Myocyte (in vitro differentiated cells): ENCODE measurements at places on chromosomes 3 and 15. TPM values are rescaled to one million over a fixed set of nuclear protein-coding genes. Genes with fewer than 3 reads are reported as not detected.

Gene SERPINI2
- not detected in 2 replicates for total RNA-seq

- no peak for DNase-seq
Measured at GRCh38 chr15:63971427-63971805, 74.9 kb downstream of the DAPK2 start.

- peak; percentile 22 for DNase-seq
Measured at GRCh38 chr15:87939848-87940457, 316.6 kb downstream of the NTRK3 start.

Gene CHRM5
- total RNA-seq = 0.05 TPM in 1 of 2 replicates, not detected in the other

- DNase-seq = no peak
Measured at GRCh38 chr3:156418428-156418827, 136.5 kb downstream of the SSR3 start.

GRCh38 chr15:92499731-92500530, 106.2 kb downstream of the ST8SIA2 start:
- DNase-seq = no peak

Gene MUC20
- total RNA-seq = 0.10 and 0.96 TPM in 2 replicates

DNA sequence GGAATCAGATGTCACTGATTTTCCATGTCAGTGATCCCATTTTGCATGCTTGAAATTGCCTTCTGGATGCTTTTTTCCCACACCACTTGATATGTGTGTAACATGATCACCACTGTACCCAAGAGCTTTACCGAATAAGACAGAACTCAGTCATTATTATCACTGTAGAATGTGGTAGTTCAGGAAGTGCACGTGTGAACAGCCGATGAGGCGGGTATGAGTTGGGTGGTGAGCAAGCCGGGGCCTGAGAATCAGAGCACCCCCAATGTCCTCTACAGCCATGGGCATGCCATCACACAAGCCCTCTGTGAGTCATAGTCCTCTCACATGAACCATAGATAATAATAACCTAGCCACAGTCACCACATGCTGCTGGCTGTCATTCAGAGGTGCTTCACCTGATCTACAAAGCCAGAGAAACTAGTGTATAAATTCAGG, 470.8 kb downstream of the SOX2 start:
- DNase-seq = peak; percentile 75

Gene SST
- not detected in 2 replicates for total RNA-seq

GRCh38 chr3:150079029-150079739, 108.5 kb upstream of the PFN2 start:
- DNase-seq = peak; percentile 87

DNA sequence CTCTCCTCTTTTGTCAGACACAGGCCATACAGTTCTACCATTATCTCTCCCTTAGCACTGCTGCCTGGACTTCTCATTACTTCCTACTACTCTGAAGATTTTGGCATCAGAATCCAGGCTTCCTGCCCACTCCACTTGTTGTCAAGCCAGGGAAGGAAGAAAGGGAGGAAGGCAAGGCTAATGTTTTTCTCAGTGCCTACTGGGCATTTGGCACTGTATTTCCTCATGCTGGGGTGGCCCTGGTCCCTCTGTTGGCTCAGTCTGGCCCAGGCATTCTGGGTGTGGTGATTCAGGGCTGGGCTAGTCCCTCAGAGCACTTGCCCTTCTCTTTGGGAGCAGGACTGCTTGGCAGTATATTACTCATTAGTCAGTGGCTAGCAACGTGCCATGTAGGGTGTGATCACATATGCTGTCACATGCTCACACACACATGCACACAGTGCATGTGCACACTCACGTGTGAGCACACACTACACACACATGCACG, 52.9 kb downstream of the BSN start:
- peak; percentile 20 for DNase-seq

Gene LMOD3
- total RNA-seq = 71.3 and 168 TPM in 2 replicates

DNA sequence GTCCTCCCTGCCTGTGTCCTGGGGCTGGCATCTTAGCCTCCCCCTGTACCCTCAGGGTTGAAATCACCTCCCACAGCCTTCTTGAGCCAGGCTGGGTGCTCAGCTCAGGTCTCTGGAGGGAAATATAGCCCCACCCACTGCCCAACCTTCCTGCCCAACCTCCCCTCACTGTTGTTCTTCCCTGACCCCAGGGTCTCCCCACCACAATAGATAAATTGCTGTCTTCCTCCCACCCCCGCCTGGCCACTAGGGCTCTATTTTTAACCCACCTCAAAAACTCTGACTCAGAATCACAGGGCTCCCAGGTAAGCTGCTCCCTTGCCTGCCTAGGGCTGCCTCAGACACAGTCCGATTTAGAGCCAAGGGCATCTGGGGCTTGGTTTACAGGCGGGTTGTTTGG, 15.0 kb downstream of the HCN4 start:
- no peak for DNase-seq

GRCh38 chr3:60703956-60704736, 547.1 kb downstream of the FHIT start:
- DNase-seq = no peak

Gene DLEC1
- total RNA-seq = not detected in 2 replicates

Gene CD86
- not detected in 2 replicates for total RNA-seq

Gene ALPK3
- total RNA-seq = 172 and 190 TPM in 2 replicates

DNA sequence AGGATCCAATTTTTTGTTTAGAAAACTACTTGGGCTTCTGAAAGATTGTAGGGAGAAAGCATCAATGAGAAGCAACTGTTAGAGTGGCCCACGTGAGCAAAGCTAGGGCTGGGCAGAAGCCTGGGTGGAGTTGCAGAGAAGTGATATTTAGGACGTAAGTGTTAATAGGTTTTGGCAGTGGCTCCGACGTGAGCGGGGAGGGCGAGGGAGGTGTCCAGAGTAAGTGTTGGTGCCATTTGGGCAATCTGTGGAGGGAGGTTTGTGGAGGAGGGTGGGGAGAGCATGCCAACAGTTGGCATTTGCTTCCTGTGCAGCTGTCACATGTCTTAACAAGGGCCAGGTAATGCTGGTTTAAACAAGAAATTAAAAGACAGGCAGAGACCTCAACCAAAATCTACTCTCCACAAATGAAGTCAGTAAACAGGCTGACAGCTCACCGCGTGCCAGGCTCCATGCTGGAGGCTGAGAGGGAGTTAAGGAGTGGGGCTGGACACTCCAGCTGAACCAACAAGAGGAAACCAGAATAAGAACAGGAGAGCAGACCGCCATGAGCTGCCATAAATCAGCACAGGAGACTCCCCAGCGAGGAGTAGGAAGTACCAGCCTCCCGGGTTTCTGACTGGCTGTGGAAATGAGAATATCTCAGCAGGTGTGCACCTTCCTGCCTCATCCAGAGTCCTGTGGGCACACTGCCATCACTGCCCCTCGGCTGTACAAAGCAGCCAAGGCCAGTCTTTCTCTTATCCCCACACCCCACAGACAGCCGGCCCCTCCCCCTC, 232.6 kb downstream of the ABHD5 start:
- DNase-seq = peak; percentile 69

- no peak for DNase-seq
Measured at GRCh38 chr3:94311651-94312050, 248.8 kb downstream of the NSUN3 start.

DNA sequence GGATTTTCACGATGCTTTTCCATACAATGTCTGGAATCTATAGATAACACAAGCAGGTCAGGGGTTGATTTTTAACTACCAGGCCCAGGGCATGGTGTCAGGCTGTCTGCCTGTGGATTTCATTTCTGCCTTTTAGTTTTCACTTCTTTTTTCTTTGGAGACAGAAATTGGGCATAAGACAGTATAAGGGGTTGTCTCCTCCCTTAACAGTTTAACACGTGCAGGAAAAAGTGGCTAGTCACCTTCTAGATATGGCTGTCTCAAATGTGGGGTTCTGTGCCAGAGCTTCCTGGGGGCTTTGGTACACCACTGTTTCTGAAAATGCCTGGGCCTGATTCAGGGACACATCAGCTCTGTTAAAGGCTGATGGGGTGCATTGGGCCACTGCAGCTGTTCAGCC, 7.4 kb upstream of the ZNF589 start:
- DNase-seq = no peak

DNA sequence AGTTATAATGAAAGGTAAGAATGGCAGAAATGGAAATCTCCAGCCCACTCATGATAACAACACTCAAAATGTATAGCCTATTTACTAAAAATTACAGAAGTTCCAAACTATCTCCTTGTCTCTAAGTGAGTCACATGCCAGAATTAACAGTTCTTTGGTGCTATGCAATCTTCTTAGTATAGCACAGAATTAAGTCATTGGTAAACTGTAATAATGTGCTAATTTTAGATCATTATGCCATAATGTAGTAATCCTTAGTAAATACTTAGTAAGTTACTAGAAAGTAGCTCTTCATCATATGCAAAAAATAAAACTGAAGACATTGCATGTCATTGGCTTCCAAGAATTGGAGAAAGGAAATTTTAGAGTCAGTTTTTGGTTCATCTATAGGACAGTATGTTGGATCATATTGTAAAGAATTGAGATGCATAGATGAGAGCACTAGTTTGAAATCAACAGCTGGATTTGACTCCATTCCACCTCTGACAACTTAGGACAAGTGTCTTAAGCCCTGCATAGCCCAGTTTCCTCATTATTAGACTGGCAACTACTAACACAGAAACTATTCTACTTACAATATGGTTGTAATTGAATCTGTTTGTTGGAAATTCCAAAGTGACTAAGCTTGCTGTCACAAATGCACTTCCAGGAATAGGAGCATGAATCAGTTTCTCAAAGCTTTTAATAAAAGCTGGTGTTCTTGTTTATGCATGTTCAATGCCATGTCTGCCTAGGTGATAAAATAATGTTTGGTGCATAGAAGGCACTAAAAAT, 40.1 kb upstream of the CD47 start:
- peak; percentile 89 for DNase-seq

Gene CCR2
- not detected in 2 replicates for total RNA-seq

DNA sequence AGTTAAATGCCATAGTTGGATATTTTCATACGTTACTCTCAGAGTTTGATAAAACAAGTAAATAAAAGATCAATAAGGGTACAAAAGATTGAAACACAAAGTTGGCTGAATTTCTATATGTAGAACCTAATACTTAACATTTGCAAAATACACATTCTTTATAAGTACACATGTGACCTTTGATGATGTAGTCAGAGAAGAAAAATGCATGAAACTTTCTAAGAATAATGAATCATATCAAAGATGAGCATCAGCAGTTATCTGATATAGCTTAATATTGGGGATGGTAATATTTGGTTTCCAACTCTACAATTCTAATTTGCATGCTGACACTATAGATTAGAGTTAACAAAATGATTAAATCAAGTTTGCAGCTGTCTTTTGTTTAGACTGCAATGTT, 188.0 kb upstream of the TGFBR2 start:
- DNase-seq = no peak

Gene KBTBD13
- total RNA-seq = 0.13 TPM in 1 of 2 replicates, not detected in the other

- peak; percentile 99 for DNase-seq
Measured at GRCh38 chr15:40150163-40150925, 10.5 kb upstream of the BUB1B start.

Gene GCNT3
- 0.68 and 1.7 TPM in 2 replicates for total RNA-seq

DNA sequence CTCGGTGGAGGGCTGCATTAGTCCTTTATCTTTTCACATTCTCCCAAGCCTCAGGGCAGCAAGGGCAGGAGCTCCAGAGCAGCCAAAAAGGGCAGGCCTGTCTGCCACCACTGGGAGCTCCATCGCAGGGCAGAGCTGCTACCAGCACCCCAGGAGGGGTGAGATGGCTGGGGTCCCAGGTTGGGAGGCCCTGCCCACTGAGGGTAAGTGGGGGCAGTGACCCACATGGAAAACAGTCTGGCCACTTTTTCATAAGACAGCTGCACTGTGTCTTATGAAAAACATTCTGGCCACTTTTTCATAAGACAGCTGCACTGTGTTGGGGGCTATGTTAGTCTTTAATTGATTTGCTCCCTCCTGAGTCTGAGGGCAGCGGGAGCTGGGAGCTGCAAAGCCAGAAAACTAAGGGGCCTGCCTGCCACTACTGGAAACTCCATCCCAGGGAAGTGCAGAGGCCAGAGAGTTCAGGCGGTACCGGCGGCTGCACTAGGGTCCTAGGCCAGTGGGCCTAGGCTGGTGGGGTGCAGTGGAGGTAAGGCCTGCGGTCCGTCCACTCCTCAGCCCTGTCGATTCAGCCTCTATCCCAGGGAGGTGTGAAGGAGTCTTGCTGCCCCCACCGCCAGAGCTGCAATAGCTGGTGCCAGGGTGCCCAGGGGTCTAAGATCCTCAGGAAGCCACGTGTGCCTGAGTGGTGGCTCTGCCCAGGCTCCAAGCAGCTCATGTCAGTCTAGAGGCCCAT, 45.4 kb downstream of the TMCO5A start:
- DNase-seq = peak; percentile 49

Gene SMCO1
- total RNA-seq = 0.53 TPM in 1 of 2 replicates, not detected in the other

Gene PTX3
- total RNA-seq = 11.9 and 21.0 TPM in 2 replicates

Gene TIMP4
- 0.42 and 0.62 TPM in 2 replicates for total RNA-seq

Gene ZNF80
- total RNA-seq = 0.10 TPM in 1 of 2 replicates, not detected in the other

DNA sequence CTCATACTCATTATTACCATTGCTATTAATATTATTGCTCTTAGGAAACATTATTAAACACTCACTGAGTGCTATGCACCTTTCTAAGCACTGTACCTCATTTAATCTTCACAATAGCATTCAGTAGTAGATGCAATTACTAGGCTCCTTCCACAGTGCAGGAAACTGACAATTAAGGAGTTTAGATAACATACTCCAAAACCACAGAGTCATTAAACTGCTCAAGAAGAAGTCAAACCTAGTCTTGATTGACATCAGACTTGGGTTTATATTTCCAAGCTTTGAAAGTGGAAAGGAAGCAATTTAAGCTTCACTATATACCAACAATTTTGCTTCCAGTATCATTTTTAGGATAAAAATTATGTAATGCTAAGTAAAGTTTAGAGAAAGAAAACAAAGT, 490.1 kb upstream of the ARRDC4 start:
- DNase-seq = no peak

Gene B3GALNT1
- 0.99 and 2.3 TPM in 2 replicates for total RNA-seq

Gene BMF
- 7.4 and 10.4 TPM in 2 replicates for total RNA-seq

DNA sequence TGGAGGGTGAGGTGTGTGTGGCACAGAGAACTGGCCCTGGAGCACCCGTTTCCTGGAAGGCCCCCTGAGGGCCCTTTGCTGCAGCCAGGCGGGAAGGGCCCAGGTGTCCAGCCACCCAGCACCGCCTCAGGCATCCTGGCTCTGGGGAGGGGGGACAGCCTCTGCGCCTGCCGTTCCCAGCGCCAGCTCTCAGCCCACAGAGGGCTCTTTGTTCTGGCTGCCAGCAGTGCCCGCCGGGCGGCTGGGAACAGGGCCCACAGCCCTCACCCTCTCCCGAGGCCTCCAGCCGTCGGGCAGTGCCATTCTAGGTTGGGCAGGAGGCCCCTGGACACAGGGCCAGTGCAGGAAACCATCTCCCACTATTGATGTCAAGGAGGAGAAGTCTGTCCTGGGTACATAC, 8.3 kb downstream of the SLC38A3 start:
- no peak for DNase-seq

- DNase-seq = no peak
Measured at GRCh38 chr3:187450431-187451190, 82.4 kb downstream of the RTP4 start.

DNA sequence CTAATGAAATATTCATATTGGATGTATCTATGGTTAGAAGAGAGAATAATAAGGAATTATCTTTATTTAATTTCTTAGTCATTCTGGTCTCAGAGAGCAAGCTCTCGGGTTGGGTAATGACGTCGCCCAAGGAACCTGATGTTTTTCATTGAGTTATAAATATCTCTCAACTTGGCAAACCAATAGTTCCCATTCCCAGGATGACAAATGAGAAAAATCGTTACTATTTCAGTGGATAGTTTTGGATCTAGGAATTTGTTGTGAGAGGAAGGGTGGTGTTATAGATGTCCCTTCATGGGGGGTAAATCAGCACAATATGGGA, 162.9 kb upstream of the NR2E3 start:
- DNase-seq = no peak
